ENCODE measurements at places on chromosomes 12 and 14. TPM values are rescaled to one million over a fixed set of nuclear protein-coding genes. Genes with fewer than 3 reads are reported as not detected.

ADGRD1 gene
- not detected for polyA plus RNA-seq

- DNase-seq = no peak
Observed at GRCh38 chr12:95836630-95837239, 22.0 kb upstream of the SNRPF start.

SLC8A3 gene
- polyA plus RNA-seq = not detected

- peak; percentile 4 for DNase-seq
Observed at GRCh38 chr14:50038398-50039119, 77.8 kb downstream of the VCPKMT start.

GRCh38 chr12:11836282-11837151 is 187.0 kb downstream of the ETV6 start:
- DNase-seq = no peak
